ENCODE measurements at places on chromosomes 7 and 10.

DNA sequence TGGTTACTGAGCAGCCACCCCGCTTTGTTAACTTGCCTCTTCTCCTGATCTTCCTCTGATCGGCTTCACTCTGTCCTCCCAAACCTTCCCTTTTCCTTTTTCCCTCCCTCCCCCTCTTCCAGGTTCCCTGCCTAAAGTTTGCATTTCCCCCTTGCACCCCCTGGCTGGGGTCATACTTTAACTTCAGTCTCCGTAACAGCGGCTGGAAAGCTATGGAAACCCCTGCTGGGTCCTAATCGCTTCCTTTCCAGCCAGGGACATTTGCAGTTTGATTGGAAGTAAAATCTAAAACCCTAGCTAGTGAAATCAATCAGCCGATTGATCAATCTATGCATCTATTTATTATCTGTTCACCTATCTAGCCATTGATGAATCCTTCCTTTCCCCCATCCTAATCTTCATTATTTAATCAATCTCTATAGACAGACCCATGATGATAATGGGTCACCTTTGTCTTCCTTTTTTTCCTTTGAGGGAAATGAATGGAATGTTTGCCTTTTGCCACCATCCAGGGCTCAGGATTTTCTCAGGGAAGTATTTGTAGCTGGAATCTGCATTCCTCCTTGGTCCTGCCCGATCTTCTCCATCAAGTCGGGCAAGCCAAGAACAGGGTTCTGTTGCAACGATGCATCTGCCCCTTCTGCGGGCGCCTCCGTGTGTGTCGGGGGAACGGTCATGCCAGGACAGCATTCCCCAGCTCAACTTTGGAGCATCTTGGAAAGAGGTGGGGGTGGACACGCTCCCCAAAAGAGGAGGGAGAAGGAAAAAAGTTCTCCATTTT lies 8.8 kb downstream of the GATA3 start:
- no peak for DNase-seq

GRCh38 chr10:2278363-2278762 lies 541.0 kb upstream of the ADARB2 start:
- DNase-seq = no peak

GRCh38 chr7:116463956-116464355 lies 35.6 kb upstream of the CAV2 start:
- DNase-seq = no peak

- DNase-seq = no peak
Measured at GRCh38 chr7:69219381-69219780, 378.9 kb upstream of the AUTS2 start.

GRCh38 chr10:13105184-13105583 lies 5.2 kb downstream of the OPTN start:
- peak; percentile 23 for DNase-seq

- DNase-seq = no peak
Measured at GRCh38 chr7:114821030-114821900, 100.6 kb upstream of the MDFIC start.

DNA sequence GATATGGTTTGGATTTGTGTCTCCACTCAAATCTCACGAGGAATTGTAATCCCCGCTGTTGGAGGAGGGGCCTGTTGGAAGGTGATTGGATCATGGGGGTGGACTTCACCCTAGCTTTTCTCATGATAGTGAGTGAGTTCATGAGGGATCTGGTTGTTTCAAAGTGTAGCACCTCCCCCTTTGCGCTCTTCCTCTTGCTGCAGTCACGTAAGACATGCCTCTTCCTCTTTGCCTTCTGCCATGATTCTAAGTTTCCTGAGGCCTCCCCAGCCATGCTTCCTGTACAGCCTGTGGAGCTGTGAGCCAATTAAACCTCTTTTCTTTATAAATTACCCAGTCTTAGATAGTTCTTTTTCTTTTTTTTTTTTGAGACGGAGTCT lies 17.1 kb downstream of the CDNF start:
- no peak for DNase-seq

DNA sequence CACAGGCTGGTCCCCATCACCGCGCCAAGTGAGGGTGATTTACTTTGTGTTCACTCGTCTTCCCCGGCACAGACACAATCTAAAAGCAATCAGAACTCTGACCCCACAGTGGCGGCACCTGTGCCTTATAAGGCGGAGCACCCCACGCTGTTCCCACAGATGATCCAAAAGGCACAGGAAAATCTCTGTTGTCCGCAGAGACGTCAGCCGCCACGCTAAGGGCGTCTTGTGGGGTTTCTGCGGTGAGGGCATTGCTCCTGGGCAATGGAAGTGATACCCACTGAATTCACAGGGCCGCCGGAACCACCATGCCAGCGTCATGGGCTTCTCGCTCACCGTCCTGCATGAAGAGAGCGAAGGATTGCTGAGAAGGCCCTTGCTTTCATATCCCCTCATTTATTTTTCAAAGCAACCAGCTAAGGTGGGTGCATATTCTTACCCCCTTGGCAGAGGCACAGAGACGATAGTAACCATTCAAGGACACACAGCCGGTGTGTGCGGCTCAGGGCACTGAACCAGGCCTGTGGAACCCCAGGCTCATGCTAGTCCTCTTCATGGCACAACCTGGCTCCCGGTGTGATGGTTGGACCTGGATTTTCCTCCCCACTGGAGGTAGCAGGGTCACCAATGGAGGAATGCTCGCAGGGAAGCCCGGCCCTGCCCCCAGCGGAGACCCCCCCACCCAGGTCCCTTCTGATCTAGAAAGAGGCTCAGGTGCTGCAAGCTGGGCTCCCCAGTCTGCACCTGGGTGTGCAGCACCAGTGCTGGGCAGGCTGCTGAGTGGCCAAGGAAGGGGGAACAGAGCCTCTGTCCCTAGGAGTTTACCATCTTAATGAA lies 279.0 kb downstream of the TCERG1L start:
- no peak for DNase-seq

DNA sequence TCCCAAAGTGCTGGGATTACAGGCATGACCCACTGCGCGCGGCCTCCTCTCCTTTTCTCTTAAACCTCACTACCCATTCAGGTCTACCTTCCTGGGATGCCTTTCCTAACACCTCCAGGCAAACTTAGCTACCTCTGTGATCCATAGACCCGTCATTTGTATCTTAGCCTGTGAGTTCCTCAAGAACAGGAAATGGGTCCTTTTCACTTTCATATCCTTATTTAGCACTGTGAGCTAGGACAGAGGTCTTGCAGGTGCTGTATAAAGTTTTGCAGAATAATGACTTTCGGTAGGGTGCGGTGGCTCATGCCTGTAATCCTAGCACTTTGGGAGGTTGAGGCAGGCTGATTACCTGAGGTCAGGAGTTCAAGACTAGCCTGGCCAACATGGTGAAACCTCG lies 215.7 kb downstream of the RELN start:
- DNase-seq = no peak

- DNase-seq = no peak
Measured at GRCh38 chr7:104627516-104627915, 299.1 kb downstream of the LHFPL3 start.

GRCh38 chr7:26467104-26467503 lies 175.4 kb downstream of the SNX10 start:
- no peak for DNase-seq

DNA sequence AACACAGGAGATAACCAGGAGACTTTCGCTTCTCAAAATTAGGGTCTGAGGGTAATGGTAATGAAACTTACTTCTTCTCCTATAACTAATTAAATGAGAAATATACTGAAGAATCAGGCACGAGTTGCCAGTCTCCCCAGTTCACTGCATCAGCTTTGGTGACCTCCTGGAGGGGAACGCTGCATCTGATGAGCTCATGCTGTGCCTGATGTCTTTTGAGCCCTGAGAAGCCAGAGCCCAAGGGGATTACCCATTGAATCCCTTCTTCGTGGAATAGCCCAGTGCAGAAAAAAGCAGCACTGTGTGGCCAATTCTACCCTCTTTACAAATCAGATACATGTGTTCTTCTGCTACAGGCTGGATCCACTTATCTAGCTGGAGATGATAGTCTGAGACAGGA lies 45.1 kb downstream of the CYP2C9 start:
- no peak for DNase-seq

DNA sequence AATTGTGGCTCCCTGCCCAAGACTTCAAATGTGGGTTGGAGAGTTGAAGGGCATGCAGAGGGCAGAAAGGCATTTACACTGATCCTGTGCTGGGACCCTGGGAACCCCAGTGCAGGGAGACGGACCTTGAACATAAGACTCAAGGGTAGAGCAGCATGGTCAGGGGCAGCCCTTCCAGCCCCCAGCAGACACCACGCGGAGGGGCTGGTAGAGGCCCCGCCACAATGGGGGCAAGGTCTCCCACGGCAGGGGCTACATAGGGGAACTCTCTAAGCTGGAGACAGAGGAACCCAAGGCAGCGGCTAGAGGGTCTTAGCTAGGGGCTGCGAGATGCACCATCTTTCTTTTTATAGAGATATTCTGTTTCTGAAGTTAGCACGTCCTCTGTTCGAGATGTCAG lies 45.2 kb upstream of the EBF3 start:
- no peak for DNase-seq

- no peak for DNase-seq
Measured at GRCh38 chr10:44161184-44161583, 223.7 kb downstream of the CXCL12 start.

- no peak for DNase-seq
Measured at GRCh38 chr10:88174391-88174790, 311.0 kb downstream of the PTEN start.

- DNase-seq = no peak
Measured at GRCh38 chr7:32500922-32501341, 5.6 kb downstream of the AVL9 start.

- no peak for DNase-seq
Measured at GRCh38 chr7:96303105-96303685, 18.7 kb downstream of the SLC25A13 start.

DNA sequence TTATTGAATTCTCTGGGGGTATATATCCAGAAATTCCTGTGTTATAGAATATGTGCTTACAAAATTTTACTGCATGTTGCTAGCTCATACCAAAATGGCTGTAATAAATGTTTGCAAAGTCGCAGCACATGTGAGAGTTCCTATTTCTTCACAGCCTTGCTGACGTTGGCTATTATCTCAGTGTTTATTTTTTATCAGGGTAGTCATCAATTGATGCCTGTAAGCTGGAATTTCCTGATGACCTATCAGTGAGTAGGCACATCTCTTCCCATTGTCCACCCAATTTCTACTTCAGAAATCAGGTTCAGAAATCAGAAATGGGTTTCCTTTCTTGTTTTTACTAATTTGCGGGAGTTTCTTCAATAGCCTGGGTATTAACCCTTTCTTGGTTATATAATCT lies 268.1 kb upstream of the FZD8 start:
- DNase-seq = no peak

GRCh38 chr7:96303686-96304443 lies 18.0 kb downstream of the SLC25A13 start:
- DNase-seq = no peak

DNA sequence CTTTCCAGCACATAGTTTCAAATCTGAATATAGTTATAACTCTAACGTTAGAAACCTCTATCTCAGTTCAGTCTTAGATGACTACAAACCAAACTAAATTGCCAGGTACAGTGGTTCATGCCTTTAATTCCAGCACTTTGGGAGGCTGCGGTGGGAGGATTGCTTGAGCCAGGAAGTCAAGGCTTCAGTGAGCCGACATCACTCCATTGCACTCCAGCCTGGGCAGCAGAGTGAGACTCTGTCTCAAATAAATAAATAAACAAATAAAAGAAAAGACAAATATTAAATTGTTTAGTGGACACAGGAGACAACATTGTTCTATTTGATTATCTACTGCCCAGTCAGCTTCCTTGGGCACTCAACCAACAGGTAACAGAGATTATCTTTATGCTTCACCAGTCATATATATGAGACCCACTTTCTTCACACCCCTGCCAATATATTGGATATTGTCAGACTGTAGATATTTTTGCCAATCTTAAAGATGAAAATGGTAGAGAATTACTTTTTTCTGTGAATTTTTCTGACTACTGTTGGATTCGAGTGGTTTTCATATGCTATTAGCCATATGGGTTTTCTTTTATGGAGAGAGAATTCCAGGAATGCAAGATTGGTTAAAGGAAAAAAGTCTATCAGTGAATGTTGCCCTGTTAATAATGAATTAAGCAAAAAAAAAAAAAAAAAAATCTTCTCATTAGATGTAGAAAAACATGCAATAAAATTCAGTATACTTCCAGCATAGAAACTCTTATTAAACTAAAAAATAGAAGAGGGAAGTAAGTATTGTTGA lies 16.0 kb downstream of the HDAC9 start:
- DNase-seq = no peak

DNA sequence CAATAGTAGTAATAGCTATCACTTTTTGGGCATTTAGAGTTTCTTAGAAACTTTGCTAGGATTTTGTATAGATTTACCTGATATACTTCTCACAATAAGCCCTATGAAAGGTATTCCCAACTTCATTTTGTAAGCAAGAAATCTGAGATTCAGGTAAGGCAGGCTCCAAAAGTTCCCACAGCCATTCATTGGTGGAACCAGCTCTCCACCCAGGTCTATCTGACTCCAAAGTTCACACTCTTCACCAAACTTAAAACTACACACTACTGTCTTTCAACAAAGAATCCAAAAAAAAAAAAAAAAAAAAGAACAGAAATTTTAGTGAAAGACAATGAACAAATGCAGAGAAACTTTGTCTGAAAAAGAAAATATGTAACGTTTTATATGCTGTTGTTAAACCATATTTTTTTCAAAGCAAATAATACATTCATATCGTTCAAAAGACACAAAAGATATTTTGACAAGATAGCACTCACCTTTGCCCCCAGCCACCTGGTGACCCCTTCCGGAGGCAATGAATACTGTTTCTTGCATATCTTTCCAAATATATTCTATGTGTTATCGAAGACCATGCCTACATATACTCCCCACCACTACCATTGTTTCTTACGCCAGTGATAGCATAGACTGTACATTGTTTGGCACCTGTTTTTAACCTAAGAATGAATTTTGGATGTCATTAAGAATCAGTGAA lies 108.2 kb downstream of the C1GALT1 start:
- no peak for DNase-seq

- no peak for DNase-seq
Measured at GRCh38 chr10:6018422-6018821, 41.1 kb upstream of the IL15RA start.

GRCh38 chr7:86733783-86734182 lies 90.1 kb downstream of the GRM3 start:
- no peak for DNase-seq

DNA sequence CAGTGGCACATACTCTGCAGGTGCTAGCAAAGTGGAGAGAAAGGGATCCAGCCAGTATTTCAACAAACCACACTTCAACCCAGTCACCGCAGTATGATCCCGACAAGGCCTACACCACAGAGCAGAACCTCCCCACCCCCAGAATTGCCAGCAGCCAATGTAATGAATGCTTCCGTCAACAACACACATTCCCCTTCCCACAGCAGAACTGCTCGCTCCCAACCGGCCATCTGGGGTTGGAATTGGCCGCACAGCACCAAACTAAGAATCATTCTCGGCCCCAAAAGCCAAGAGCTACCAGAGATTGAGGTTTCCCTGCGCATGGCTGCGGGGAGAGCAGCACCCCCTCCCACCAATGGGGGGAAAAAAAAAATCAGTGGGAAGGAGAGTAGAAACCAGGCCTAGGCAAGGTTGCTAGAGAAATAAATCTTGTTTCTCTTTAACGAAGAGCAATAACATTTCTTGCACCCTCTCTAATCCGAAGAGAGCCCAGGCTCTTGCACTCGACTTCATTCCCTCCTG lies 1.1 kb downstream of the WASL start:
- peak; percentile 31 for DNase-seq

GRCh38 chr10:30542895-30543288 lies 86.7 kb downstream of the LYZL2 start:
- DNase-seq = no peak

Data from CD4-positive, alpha-beta T cell treated with Interleukin-12 subunit alpha and Interleukin-12 subunit beta, for 1 hour (primary cell).